ENCODE measurements at places on chromosomes 13 and 19.

DNA sequence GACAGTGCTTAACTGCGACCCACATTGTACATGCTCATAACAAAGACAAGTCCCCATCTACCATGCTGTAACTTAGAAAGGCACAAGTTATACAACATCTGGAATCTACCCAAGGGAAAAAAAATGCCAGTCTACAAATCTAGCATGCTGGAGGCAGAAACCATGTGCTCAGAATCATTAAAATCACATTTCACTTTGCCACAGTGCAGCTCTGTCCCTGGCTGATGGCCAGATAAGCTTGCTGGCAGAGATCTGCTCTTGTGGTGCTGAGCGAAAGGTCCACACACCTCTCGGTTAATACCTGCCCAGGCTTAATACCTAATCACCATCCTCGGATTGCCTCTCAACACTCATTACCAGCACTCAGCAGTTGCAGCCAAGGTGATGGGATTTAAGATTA lies 74.1 kb upstream of the UQCRFS1 start:
- H3K36me3 ChIP-seq = peaks cover 1% of the 10 kb centered on the region
- DNase-seq = no peak
- no peak overlapping the region for H3K4me3 ChIP-seq
- H3K27me3 ChIP-seq = peaks cover 1% of the 10 kb centered on the region
- no peak overlapping the region for H3K27ac ChIP-seq

GRCh38 chr13:40599747-40600146 lies 66.7 kb downstream of the FOXO1 start:
- peaks cover 10% of the 10 kb centered on the region for H3K4me1 ChIP-seq
- no peaks in the 10 kb centered on the region for H3K36me3 ChIP-seq
- no peaks in the 10 kb centered on the region for H3K27me3 ChIP-seq
- H3K4me3 ChIP-seq = no peak overlapping the region
- no peak overlapping the region for H3K27ac ChIP-seq
- no peak for DNase-seq

DNA sequence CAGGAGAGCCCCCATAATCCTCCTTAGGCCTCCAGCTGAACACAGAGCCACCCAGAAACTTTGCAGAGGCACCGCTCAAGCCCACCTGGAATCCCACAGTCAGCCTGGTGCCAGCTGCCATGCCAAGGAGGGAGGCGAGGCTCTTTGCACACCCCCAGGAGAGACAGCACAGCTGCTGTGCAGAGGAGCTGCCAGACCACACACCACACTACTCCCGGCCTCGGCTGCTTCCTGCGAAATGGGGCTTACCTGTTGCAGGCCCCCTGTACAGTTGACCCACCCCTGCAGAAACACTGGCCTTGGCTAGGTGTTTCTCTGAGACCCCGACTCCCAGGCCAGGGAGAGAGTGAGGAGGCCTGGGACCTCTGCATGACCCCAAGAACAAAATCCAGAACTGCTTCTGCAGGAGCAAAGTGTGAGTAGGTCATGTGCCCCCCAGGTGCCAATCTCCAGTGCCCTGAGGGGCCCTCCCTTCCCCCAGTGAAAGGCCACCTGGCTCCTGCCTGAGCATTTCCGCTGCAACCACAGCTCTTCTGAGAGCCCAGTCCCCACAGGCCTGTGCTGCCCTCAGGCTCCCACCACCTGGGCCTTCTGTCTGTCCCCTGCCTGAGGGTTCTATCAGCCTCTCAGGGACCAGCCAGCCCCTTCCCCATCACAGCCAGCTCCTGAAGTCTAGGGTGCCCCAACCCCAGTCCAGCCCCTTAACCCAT lies 580.4 kb downstream of the UQCRFS1 start:
- H3K27ac ChIP-seq = no peak overlapping the region
- no peak for DNase-seq

DNA sequence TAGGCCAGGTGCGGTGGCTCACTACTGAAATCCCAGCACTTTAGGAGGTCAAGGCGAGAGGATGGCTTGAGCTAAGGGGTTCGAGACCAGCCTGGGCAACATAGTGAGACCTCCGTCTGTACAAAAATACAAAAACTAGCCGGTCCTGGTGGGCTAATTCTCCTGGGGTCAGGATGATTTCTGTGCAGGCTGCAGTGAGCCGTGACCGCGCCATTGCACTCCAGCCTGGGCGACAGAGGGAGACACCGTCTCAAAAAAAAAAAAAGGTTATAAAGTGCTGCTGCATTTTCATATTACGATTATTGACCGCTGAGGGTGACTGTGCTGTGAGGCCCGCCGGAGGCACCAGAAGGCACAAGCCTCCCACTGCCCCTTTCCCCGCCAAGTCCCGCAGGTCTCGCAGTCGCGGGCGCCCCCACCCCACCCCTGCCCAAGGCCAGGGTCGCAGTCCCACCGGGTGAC lies 477 bp upstream of the PLEKHF1 start:
- peak overlapping the region; percentile 99 for H3K27ac ChIP-seq
- H3K36me3 ChIP-seq = peaks cover 3% of the 10 kb centered on the region
- H3K27me3 ChIP-seq = no peaks in the 10 kb centered on the region
- peaks cover 72% of the 10 kb centered on the region for H3K4me1 ChIP-seq
- no peak for DNase-seq

- peaks cover 19% of the 10 kb centered on the region for H3K36me3 ChIP-seq
- no peak for DNase-seq
- peaks cover 13% of the 10 kb centered on the region for H3K4me1 ChIP-seq
- no peak overlapping the region for H3K4me3 ChIP-seq
- H3K27ac ChIP-seq = no peak overlapping the region
- H3K27me3 ChIP-seq = no peaks in the 10 kb centered on the region
These were observed 15.7 kb downstream of the AP2A1 start for GRCh38 chr19:49782515-49782914.

DNA sequence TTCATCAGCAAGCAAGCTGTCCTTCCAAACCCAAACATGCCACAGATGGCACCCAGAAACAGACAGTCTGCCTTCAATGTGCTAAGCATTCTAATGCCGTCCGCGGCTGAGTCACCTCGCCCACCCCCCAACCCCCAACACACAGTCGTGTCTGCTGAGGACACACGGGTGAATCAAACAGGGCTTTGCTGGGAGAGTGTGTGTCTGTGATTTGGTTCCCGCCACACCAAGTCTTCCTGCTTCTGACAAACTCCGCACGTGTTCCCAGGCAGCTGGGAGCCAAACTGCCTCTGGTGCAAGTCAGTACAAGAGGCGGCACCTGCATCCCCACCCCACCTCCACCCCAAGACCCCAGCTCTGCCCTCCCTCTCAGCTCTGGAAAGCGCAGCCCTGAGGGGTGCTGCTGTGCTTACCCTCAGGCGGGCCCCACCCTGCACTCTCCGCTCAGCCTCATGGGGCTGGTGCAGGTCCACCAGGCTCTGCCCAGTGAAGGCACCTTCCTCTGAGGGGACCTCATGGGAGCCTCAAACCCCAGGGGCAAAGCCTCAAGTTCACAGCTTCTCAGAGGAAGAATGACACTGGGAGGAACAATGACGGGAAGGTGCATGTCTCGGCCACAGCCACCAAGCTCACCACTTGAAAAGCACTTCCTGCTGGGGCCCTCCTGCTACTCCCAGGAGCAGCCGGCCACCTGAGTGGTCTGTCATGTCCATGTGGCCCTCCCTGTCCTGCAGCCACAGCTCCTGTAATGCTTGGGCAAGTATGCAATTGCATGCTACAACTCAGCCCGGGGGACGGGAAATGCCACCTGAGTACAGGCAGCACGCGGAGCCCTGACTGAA lies 15.0 kb upstream of the SLC35E1 start:
- H3K36me3 ChIP-seq = no peaks in the 10 kb centered on the region
- no peak for DNase-seq
- peak overlapping the region; percentile 91 for H3K27ac ChIP-seq
- peaks cover 84% of the 10 kb centered on the region for H3K4me1 ChIP-seq

- H3K4me3 ChIP-seq = peak overlapping the region; percentile 48
- H3K36me3 ChIP-seq = no peaks in the 10 kb centered on the region
- peaks cover 22% of the 10 kb centered on the region for H3K4me1 ChIP-seq
- no peak for DNase-seq
These were observed 1.9 kb downstream of the GTPBP3 start for GRCh38 chr19:17339088-17339741.

GRCh38 chr19:903266-903797 lies 9.7 kb downstream of the R3HDM4 start:
- DNase-seq = peak; percentile 67
- H3K4me3 ChIP-seq = no peak overlapping the region
- no peaks in the 10 kb centered on the region for H3K36me3 ChIP-seq
- no peak overlapping the region for H3K27ac ChIP-seq
- H3K4me1 ChIP-seq = no peaks in the 10 kb centered on the region

GRCh38 chr13:103147961-103148360 lies 81.7 kb upstream of the SLC10A2 start:
- no peaks in the 10 kb centered on the region for H3K4me1 ChIP-seq
- H3K4me3 ChIP-seq = no peak overlapping the region
- H3K27me3 ChIP-seq = peaks cover 8% of the 10 kb centered on the region
- DNase-seq = no peak
- peaks cover 3% of the 10 kb centered on the region for H3K36me3 ChIP-seq
- no peak overlapping the region for H3K27ac ChIP-seq

DNA sequence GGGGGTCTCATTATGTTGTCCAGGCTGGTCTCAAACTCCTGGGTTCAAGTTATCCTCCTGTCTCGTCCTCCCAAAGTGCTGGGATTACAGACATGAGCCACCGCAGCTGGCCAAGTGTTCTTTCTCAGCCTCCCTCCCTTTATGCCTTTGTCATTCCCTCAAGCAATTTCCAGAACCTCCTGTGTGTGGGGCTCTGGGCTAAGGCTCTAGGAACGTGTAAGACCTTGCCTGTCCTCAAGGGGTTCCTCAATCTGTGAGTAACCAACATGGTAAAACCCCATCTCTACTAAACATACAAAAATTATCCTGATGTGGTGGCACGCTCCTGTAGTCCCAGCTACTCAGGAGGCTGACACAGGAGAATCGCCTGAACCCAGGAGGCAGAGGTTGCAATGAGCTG lies 15.5 kb upstream of the SPACA4 start:
- no peak for DNase-seq
- H3K4me1 ChIP-seq = peaks cover 8% of the 10 kb centered on the region
- no peaks in the 10 kb centered on the region for H3K36me3 ChIP-seq
- no peaks in the 10 kb centered on the region for H3K27me3 ChIP-seq

DNA sequence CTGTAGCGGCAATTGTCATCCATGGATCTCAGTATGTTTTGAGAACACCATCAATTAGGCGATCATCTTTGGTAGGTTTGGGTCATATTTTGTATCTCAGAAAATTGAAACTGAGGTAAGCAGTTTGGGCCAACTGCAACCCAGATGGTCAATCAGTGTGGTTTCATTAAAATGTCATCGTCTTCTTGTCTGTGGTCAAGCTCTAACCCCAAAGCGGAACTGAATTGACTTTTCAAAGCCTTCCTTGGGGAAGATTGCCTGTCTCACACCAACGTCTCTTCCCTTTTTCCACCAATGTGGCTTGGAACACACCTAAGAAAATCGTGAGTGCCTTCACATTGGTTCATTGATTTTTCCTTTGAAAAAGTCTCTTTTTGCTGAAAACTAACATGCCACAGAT lies 56.3 kb upstream of the UBAC2 start:
- H3K27me3 ChIP-seq = no peaks in the 10 kb centered on the region
- H3K27ac ChIP-seq = no peak overlapping the region
- H3K4me3 ChIP-seq = no peak overlapping the region
- DNase-seq = no peak

- H3K36me3 ChIP-seq = peaks cover 8% of the 10 kb centered on the region
- no peaks in the 10 kb centered on the region for H3K27me3 ChIP-seq
- no peak overlapping the region for H3K4me3 ChIP-seq
- peaks cover 5% of the 10 kb centered on the region for H3K4me1 ChIP-seq
- no peak overlapping the region for H3K27ac ChIP-seq
These were observed 188.0 kb upstream of the IRS2 start for GRCh38 chr13:109974354-109974753.

- no peak for DNase-seq
- no peak overlapping the region for H3K4me3 ChIP-seq
- no peak overlapping the region for H3K27ac ChIP-seq
- H3K27me3 ChIP-seq = peaks cover 19% of the 10 kb centered on the region
These were observed 14.6 kb downstream of the SIGLEC7 start for GRCh38 chr19:51156710-51157109.

- peaks cover 27% of the 10 kb centered on the region for H3K4me1 ChIP-seq
- no peak for DNase-seq
- no peak overlapping the region for H3K27ac ChIP-seq
- H3K4me3 ChIP-seq = no peak overlapping the region
These were observed 19.3 kb downstream of the PLD3 start for GRCh38 chr19:40367577-40368434.

DNA sequence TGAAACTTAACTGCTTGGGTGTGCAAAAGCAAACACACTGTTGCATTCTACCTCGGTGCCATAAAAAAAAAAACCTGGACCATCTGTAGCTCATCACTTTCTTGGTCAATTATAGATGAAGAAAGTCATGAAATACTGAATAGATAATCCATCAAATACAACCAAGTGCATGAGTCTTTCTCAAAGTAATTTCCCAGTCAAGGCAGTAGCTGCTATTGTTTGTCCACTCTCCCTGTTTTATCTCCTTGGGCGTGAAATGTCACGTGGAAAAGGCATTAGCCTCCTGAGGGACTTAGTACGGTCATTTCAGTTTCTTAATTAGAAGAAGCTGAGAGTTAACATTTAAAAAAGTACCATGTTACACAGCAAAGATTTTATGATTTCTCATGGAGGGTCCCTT lies 1697.9 kb downstream of the PCDH9 start:
- no peak overlapping the region for H3K4me3 ChIP-seq
- no peaks in the 10 kb centered on the region for H3K27me3 ChIP-seq
- H3K36me3 ChIP-seq = no peaks in the 10 kb centered on the region
- H3K4me1 ChIP-seq = peaks cover 8% of the 10 kb centered on the region
- DNase-seq = no peak

DNA sequence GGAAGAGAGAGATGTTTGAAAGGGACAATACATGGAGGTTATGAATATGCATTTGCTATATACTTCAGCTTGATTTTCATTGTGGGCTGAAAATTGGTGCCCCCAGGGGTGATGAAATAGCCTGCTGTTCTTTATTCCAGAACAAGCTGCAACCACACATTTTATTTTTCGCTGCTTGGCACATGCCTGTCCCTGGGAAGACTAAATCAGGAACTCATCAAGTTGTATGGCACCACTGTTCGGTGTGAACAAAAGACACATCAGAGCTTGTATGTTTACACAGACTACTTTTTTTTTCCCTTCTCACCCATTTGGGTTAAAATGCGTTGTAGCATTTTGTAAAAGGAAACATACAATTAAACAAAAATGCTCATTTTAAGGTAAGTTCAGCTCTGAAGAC lies 230.7 kb downstream of the NALCN start:
- peaks cover 11% of the 10 kb centered on the region for H3K4me1 ChIP-seq
- DNase-seq = no peak
- H3K4me3 ChIP-seq = no peak overlapping the region
- peaks cover 3% of the 10 kb centered on the region for H3K36me3 ChIP-seq
- no peaks in the 10 kb centered on the region for H3K27me3 ChIP-seq
- H3K27ac ChIP-seq = no peak overlapping the region

DNA sequence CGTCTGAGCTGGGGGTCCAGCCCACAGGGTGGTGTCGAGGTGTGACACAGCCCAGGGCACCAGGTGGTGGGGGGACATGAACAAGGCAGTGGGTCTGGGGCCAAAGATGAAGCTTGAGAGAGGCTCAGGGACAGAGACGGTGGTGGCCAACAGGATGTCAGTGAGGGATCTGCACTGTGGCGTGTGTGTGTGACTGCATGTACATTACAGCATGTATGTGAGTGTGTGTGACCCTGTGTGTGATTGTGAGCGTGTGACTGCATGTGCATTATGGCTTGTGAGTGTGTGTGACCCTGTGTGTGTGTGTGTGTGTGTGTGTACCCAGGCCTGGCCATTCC lies 1.6 kb downstream of the ADAMTS10 start:
- peak overlapping the region; percentile 90 for H3K4me3 ChIP-seq
- H3K27me3 ChIP-seq = no peaks in the 10 kb centered on the region
- H3K27ac ChIP-seq = peak overlapping the region; percentile 72
- H3K4me1 ChIP-seq = peaks cover 42% of the 10 kb centered on the region
- no peak for DNase-seq

All from chondrocyte (in vitro differentiated cells).